Endodermal cell (in vitro differentiated cells): ENCODE measurements at places on chromosomes 7 and 10. TPM values are rescaled to one million over a fixed set of nuclear protein-coding genes. Genes with fewer than 3 reads are reported as not detected.
A peak's percentile ranks its signal among the peaks of the same experiment; 100 is the strongest.

Gene SEMA3C
- 0.09 to 0.54 TPM in 2 of 3 replicates, not detected in the other for total RNA-seq

Gene C10orf62
- not detected in 3 replicates for total RNA-seq

Gene SLC25A13
- total RNA-seq = 81.3 to 113 TPM (median 94.3 TPM) in 3 replicates

Gene EPO
- 0.29 and 0.33 TPM in 2 replicates for total RNA-seq

- no peaks in the 10 kb centered on the region for H3K36me3 ChIP-seq
- no peak for DNase-seq
- no peaks in the 10 kb centered on the region for H3K27me3 ChIP-seq
- no peak overlapping the region for H3K27ac ChIP-seq
These were observed 34.0 kb upstream of the DLD start for GRCh38 chr7:107856806-107857540.

- peak; percentile 97 for DNase-seq
- H3K36me3 ChIP-seq = no peaks in the 10 kb centered on the region
- H3K27ac ChIP-seq = no peak overlapping the region
- no peak overlapping the region for H3K4me3 ChIP-seq
- H3K4me1 ChIP-seq = peaks cover 9% of the 10 kb centered on the region
These were observed 231.8 kb downstream of the KCNMA1 start for GRCh38 chr10:77405771-77406241.

GRCh38 chr10:124253006-124253405, 159.6 kb upstream of the CHST15 start:
- H3K27ac ChIP-seq = no peak overlapping the region
- DNase-seq = no peak
- H3K4me1 ChIP-seq = no peaks in the 10 kb centered on the region

GRCh38 chr7:112361154-112361553, 89.1 kb upstream of the IFRD1 start:
- no peak overlapping the region for H3K4me3 ChIP-seq
- H3K27ac ChIP-seq = no peak overlapping the region
- peaks cover 16% of the 10 kb centered on the region for H3K4me1 ChIP-seq
- H3K36me3 ChIP-seq = no peaks in the 10 kb centered on the region
- H3K27me3 ChIP-seq = no peaks in the 10 kb centered on the region

DNA sequence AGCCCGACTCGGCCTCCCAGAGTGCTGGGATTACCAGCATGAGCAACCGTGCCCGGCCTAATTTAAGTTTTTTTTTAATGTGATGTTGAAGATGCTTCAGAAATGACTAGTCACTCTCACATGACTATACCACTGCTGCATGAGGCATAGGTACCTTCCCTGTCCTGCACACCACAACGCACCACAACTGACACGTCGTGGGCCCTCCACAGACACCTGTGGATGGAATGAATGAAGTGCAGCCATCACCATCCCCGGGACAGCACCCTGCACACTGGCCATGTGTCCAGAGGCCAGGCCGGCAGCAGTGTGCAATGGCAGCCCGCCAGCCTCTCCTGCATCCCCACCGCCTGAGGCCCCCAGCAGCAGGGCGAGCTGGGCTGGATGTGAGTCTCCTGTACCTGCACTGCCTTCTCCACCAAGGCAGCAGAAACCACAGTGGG, 55.1 kb downstream of the VOPP1 start:
- DNase-seq = no peak
- peaks cover 23% of the 10 kb centered on the region for H3K36me3 ChIP-seq
- H3K27me3 ChIP-seq = no peaks in the 10 kb centered on the region

DNA sequence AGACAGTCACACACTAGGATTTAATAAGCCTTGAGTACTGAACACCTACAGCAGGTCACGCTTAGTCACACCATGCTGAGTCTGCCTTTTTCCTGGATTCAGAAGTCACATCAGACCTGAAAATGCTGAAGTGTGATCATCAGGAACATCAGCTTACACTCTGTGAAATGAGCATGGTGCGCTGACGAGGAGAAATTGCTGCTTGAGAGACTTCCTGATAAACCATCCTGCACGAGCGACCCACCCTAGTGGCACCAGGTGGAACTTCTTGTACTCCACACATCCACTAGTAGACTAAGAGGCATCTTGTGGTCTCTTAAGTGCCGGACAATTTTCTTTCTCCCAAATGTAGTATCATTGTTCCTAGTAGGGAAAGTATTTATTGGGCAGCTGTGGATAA, 51.8 kb upstream of the MRLN start:
- DNase-seq = peak; percentile 85
- peaks cover 59% of the 10 kb centered on the region for H3K36me3 ChIP-seq
- H3K4me1 ChIP-seq = peaks cover 4% of the 10 kb centered on the region
- H3K27me3 ChIP-seq = no peaks in the 10 kb centered on the region
- H3K4me3 ChIP-seq = no peak overlapping the region

GRCh38 chr10:80856186-80856585, 318.5 kb downstream of the SH2D4B start:
- H3K4me3 ChIP-seq = no peak overlapping the region
- no peaks in the 10 kb centered on the region for H3K36me3 ChIP-seq
- no peak overlapping the region for H3K27ac ChIP-seq

GRCh38 chr10:76973091-76974016, 664.3 kb downstream of the KCNMA1 start:
- DNase-seq = no peak
- no peak overlapping the region for H3K27ac ChIP-seq
- no peaks in the 10 kb centered on the region for H3K36me3 ChIP-seq
- H3K4me1 ChIP-seq = no peaks in the 10 kb centered on the region

- H3K27ac ChIP-seq = no peak overlapping the region
- no peak for DNase-seq
- H3K36me3 ChIP-seq = no peaks in the 10 kb centered on the region
- no peaks in the 10 kb centered on the region for H3K27me3 ChIP-seq
- no peaks in the 10 kb centered on the region for H3K4me1 ChIP-seq
These were observed 55.1 kb upstream of the ITGB8 start for GRCh38 chr7:20275637-20276036.

GRCh38 chr7:104971290-104972071, 42.5 kb upstream of the KMT2E start:
- H3K4me3 ChIP-seq = no peak overlapping the region
- no peaks in the 10 kb centered on the region for H3K27me3 ChIP-seq
- no peak overlapping the region for H3K27ac ChIP-seq
- DNase-seq = no peak

DNA sequence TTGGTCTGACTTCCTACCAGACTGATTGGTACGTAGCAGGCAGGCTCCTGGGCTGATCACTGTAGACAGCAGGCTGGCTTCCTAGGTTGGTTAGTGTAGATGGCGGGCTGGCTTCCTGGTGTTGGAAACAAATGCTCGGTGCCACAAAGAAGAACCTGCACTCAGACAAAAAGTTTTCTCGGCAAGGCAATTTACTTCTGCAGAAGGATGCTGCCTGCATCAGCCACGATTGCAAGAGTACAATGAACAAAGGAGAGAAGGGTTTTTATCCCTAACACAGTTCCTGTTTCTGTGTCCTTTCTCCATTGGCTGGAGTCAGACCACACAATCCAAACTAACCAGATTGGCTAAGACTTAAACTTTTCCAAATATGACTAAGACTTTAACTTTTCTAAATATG, 123.6 kb upstream of the PPP2R2D start:
- no peak overlapping the region for H3K27ac ChIP-seq
- DNase-seq = peak; percentile 23
- no peaks in the 10 kb centered on the region for H3K27me3 ChIP-seq
- H3K36me3 ChIP-seq = no peaks in the 10 kb centered on the region
- no peak overlapping the region for H3K4me3 ChIP-seq
- H3K4me1 ChIP-seq = no peaks in the 10 kb centered on the region

- no peaks in the 10 kb centered on the region for H3K36me3 ChIP-seq
- no peaks in the 10 kb centered on the region for H3K27me3 ChIP-seq
These were observed 149.5 kb upstream of the SVIL start for GRCh38 chr10:29784175-29784773.

- H3K4me1 ChIP-seq = no peaks in the 10 kb centered on the region
- H3K27me3 ChIP-seq = no peaks in the 10 kb centered on the region
- DNase-seq = no peak
- H3K4me3 ChIP-seq = no peak overlapping the region
These were observed 106.6 kb downstream of the ADAM22 start for GRCh38 chr7:88040694-88041093.
